ENCODE measurements at places on chromosomes 12 and 14.

- no peak for DNase-seq
Measured at GRCh38 chr12:119578112-119578511, 15.5 kb upstream of the TMEM233 start.

GRCh38 chr12:27199638-27200300, 44.3 kb upstream of the STK38L start:
- DNase-seq, result no peak

- no peak for DNase-seq
Measured at GRCh38 chr14:39426605-39427004, 5.6 kb downstream of the FBXO33 start.

DNA sequence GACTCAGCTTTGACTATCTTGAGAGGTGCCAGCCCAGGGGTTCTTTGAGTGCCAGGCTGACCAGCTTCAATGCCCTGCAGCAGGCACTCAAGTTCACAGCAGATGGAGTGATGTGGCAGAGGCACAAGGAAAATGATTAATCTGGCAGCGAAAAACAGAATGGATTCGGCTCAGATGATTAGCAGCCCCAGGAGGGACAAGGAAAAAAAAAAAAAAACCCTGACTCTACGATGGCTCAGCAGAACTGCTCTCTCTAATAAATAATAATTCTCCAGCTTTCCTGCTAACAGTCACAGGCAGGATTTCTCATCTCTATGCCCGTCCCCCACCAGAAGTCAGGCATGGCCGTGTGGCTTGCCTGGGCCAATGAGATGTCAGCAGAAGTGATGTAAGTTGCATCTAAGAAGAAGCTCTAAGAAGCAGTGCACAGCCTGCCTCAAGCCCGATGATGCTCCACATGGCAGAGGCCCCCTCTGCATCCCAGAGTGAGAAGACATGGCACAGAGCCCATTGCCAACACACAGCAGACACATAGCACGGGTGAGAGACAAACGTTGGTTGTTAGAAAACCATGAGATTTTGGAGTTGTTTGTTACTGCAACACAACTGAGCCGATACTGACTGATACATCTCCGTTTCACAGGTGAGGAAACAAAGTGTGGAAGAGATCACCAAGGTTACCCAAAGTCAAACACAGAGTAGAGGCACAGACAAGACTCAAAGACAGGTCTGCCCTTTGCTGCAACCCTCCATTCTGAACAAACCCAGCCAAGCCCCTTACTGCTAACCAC, 111.0 kb downstream of the SCARB1 start:
- no peak for DNase-seq

DNA sequence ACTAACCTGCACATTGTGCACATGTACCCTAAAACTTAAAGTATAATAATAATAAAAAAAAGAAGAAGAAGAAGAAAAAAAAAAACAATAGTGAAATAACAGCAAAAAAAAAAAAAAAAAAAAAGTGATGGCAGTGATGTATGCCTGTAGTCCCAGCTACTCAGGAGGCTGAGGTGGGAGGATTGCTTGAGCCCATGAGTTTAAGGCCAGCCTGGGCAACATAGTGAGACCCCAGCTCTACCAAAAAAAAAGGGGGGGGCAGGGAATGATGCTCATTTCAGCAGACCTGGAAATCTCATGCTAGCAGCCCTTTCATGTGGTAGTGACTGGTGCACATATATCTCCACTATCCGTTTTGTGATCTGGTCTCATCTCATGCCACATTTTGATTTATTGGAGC, 20.8 kb downstream of the TRAFD1 start:
- no peak for DNase-seq

- DNase-seq, result no peak
Measured at GRCh38 chr14:96922986-96923385, 125.8 kb downstream of the VRK1 start.

GRCh38 chr12:121107681-121108080, 25.0 kb upstream of the P2RX7 start:
- no peak for DNase-seq

DNA sequence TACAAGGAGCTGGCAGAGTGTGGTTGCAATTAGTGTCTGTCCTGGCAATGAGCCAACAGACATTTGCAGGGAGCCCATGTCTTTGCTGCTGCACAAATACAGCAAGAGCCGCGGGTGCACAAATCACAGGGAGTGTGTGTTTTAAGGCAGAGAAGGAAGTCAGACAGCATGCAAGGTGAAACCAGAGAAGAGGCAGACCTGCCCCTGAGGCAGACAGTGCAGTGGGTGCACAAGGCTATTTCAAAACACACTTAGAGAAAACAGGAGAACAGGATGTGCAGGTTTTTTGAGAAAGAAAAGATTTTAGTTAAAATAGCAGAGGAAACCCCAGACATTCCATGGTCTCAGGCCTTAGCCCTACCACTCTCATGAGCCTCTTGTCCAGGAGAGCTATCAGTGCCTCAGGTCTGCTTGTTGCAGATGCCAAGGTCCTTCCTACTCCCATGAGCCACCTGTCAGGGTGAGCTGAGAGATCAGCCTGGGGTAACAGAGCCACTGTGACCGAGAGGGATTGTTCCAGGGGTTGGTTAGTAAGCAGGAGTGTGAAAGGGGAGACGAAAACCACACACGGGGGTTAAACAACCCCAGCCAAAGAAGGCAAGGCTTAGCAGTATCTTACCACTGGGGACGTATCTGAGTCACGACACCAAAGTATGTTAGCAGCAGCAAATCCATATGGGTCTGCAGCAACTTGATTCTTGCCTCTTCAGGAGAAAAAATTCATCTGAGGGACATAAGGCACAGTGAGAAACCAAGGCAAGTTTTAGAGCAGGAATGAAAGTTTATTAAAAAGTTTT, 78.1 kb downstream of the C14orf132 start:
- no peak for DNase-seq

- DNase-seq, result no peak
Measured at GRCh38 chr14:89953602-89954001, 928 bp downstream of the EFCAB11 start.

GRCh38 chr12:127355061-127355841, 911.7 kb upstream of the TMEM132C start:
- DNase-seq, result peak; percentile 61

- no peak for DNase-seq
Measured at GRCh38 chr14:93926873-93927799, at the start of gene FAM181A. TSS of gene FAM181A (plus strand) at chr14:93927344. CDS start at chr14:93928286, 942 bp downstream.

DNA sequence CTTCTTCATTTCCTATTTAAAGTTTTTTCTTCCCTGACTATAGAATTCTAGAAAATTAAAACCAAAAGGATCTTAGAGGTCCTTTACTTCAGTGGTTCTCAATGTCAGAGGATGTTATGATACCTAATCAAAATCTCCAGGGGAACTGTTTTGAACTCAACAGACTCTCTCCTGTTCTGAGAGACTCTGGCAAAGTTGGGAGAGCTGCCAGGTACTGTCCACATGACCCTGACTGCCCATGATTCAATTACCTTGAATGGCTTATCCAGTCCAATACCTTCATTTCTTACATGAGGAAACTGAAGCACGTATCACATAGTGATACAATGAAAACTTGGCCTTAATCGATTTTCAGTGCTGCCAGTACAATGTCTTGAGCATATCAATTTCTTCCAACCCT, 16.6 kb downstream of the ALKBH1 start:
- DNase-seq, result no peak

- no peak for DNase-seq
Measured at GRCh38 chr12:49963976-49964815, 2.5 kb downstream of the AQP5 start.

- no peak for DNase-seq
Measured at GRCh38 chr12:45974171-45974719, 16.1 kb downstream of the SCAF11 start.

- no peak for DNase-seq
Measured at GRCh38 chr12:119841433-119842210, 35.5 kb downstream of the CIT start.

DNA sequence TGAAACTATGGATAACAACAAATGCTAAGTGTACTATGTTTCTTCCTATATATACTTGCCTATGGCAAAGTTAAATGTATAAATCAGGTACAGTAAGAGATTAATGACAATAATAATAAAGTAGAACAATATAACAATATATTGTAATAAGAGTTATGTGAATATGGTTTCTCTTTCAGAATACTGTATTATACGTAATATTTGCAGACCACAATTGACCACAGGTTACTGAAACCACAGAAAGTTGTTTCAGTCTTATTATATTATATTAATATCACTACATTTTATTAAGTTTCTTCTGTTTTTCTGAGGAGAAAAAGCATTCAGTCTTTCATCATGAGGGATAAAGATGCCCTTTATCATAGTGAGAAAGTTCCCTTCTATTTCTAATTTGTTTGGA, 131.2 kb downstream of the EML1 start:
- DNase-seq, result no peak

GRCh38 chr14:77186911-77187648, 5.5 kb downstream of the TMEM63C start:
- no peak for DNase-seq

DNA sequence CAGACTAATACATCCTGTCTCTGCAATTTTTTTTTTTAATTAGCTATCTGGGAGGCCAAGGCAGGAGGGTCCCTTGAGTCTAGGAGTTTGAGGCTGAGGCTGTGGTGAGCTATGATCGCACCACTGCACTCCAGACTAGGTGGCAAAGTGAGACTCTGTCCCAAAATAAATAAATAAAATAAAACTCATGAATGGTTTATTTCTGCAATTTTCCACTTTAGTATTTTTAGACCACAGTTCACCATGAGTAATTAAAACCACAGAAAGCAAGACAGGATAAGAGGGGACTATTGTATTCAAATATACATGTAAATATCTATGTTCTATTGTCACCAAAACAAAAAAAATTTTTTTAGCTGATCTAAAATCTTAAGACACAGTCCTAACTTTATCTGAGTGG, 17.8 kb downstream of the TAOK3 start:
- no peak for DNase-seq

DNA sequence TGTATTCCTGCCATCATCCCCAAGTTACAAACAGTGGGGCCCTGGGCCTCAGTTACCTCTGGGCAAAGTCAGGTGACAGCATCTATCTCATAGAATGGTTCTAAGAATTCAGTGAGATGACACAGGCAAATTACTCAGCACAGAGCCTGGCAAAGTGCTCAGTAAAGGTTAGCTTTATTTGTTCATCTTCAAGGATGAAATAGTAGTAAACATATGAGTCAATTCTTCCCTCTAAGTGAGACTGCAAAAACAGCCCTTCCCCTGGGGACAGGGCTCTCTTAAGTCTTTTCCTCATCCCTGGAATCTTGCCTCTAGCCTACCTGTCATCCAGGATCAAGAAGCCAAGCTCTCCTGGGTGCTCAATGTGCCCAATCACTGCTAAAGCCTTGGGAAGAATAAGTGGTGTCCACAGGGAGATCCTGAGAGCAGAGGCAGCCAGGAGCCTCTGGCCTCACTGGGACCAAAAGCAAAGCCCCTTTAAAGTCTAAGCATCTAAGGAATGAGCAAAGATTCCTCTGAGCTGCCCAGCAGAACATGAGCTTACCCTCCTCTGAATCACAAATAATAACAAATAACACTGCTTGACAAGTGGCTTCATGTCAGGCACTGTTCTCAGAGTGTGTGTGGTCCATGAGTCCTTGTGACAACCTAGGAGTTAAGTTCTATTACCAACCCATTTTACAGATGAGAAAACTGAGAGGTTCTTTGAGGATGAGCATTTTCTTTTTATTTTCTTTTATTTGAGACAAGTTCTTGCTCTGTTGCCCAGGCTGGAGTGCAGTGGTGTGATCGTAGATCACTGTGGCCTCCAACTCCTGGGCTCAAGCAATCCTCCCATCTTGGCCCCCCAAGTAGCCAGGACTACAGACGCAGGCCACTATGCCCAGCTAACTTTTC, 12.1 kb downstream of the NUAK1 start:
- DNase-seq, result no peak

DNA sequence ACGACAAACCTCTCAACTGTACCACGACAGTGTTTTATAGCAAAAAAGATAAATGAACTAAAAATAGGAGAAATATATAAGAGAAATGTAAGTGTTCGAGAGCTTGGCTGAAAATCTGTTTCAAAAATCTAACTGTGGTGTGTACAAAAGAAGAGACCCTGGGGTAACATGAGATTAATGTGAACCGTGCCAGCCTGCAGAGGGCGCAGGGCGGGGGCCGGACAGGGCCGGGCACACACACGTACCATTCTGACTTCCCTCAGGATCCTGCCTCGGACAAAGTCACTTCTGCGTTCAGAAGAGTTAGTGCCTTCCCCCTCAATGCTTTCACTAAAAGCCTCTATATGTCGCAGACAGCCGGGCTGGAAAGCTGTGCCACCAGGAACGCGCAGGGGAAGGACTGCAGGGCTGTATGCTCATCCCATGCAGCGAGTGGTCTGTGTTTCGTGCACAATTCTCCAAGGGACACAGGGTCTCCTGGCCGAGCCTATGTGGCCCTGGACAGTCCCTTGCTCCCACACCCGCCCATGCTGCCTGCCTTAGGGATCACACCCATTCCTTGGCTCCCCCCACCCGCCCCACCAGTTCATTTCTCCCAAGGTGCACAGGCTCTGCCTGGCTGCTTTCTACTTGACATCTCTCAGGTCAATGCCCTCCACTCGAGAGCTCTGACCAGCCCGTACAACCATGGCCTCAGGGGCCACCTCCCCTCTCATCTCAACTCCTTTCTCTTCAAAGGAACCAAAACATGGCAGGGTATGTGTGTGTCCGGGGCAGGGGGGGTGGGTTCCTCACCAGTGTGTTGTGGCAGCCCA, 8.5 kb downstream of the CDCA4 start:
- no peak for DNase-seq

- no peak for DNase-seq
Measured at GRCh38 chr12:104669089-104669721, 212.5 kb downstream of the CHST11 start.

- DNase-seq, result no peak
Measured at GRCh38 chr12:52335598-52336262, 14.5 kb upstream of the KRT83 start.

DNA sequence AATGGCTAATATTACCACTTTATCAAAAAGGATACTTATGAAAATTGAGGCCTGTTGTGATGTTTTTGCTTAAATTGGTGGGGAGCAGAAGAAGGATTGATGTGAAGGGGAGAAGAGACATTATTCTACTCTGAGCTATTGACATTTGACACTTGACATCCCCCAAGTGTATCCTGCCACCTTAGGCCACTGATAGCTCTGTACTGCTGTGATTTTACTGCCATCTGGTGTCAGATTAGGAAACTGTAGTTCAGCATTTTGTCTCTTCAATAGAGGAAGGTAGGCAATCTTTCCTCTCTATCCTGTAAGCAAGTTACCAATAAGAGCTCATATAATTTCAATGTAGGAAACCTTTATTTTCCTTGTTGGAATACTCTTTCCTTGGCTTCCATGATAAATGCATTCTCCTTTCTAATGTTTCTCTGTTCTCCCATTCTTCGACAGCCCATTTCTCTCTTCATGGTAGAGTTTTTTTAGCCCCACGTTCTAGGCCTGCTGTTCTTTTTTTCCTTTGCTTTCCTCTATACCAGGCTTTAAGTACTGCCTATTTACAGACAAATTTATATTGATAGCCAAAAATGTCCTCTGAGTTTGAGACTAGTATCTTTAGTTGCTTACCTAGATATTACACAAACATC, 46.3 kb downstream of the PPHLN1 start:
- no peak for DNase-seq

GRCh38 chr12:29863665-29864064, 79.9 kb upstream of the TMTC1 start:
- no peak for DNase-seq

- peak; percentile 66 for DNase-seq
Measured at GRCh38 chr14:21300892-21301291, 21.0 kb downstream of the RPGRIP1 start.

Data from H9 (cell line).